ENCODE measurements at places on chromosomes 5 and 9.

DNA sequence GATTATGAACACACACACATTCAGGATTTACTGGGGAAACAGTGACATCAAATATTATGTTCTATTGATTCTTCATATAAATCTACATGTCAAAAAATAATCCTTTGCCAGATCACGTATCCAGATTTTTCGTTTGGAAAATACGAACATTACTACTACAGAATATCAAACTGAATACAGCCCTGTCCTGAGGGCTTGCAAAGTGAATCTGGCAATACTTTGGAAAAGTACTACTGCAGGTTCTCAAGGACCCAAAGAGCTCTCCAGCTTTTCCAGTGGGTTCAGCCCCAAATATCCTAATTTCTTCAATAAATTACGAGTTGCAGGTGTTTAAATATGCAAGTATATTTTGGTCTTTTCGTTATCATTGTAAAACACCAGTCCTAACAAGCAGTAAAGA lies 411 bp upstream of the NDUFS4 start:
- DNase-seq = no peak

DNA sequence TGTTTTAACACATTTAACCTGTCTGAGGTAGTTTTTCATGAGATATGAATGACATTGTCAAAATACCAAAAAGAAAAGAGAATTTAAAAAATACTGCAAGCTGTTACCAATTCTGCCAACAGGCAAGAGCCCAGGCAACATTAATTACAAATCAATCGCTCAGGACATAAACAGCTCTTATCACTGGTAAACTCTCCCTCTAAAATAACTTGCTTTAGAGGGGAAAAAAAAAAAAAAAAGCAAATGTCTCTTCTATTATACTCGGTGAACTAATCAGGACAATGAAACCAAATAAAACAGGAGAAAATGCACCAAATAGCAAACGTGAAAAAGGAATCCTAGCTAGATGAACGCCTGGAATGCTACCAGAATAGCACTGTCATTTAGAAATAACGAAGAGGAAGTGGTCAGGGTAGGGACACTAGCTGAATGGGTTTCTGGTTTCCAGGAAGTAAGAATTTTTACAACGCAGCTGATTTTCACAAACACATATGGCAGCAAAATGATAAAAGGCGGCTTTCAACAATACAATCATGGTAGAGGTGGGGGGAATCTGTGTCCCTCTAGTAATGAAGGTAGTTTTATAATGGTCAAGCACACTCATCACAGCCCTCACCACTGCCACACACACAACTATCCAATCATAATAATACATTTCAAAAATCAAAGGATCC lies 94.9 kb downstream of the DENND1A start:
- DNase-seq = peak; percentile 27

- no peak for DNase-seq
Measured at GRCh38 chr5:936149-937144, 43.8 kb downstream of the TRIP13 start.

DNA sequence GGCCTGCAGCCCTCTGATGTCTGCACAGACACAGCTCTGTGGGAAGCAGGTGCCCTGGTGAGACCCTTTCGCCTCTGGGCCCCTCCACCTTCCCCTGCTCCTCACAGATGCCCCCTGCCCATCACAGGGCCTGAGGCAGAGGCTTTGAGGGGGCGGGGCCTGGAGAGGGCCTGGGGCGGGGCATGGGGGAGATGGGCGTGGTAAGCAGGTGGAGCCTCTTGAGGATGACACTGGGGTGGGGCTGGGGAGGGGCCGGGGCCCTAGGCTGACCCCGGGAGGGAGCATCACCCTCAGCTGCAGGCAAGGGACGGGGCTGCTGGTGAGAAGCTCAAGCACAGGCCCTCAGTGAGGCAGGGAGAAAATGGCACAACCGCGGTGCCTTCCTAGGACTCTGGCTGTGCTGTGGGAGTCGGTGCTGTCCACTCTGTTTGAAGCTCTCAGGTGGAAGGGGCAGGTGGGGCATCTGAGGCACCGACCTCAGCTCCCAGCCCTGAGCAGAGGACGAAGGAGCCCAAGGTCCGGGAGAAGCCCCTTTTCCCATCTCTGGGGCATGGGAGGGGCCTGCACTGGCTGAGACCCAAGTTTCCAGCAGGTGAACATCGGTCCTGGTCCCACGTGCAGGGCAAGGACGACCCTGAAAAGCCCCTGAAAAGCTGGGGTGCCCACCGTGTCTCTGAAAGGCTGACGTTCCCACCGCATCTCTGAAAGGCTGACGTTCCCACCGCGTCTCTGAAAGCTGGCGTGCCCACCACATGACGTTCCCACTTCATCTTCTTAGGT lies 17.5 kb upstream of the SLC9A3 start:
- no peak for DNase-seq

- no peak for DNase-seq
Measured at GRCh38 chr9:21155501-21155900, 11.0 kb downstream of the IFNA21 start.

DNA sequence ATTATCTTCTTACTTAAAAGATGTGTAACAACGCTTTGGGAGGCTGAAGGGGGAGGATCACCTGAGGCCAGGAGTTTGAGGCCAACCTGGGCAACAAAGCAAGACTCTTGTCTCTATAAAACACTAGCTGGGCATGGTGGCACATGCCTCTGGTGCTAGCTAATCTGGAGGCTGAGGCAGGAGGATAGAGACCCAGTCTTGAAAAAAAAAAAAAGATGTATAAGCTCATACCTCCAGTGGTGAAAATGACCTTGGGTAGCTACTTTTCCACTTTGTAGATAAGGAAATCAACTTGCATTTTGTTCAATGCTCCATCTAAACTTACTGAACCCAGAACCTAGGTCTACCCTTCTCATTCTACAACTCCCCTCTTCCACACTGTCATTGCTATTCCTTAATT lies 16.6 kb downstream of the ARRDC3 start:
- no peak for DNase-seq

DNA sequence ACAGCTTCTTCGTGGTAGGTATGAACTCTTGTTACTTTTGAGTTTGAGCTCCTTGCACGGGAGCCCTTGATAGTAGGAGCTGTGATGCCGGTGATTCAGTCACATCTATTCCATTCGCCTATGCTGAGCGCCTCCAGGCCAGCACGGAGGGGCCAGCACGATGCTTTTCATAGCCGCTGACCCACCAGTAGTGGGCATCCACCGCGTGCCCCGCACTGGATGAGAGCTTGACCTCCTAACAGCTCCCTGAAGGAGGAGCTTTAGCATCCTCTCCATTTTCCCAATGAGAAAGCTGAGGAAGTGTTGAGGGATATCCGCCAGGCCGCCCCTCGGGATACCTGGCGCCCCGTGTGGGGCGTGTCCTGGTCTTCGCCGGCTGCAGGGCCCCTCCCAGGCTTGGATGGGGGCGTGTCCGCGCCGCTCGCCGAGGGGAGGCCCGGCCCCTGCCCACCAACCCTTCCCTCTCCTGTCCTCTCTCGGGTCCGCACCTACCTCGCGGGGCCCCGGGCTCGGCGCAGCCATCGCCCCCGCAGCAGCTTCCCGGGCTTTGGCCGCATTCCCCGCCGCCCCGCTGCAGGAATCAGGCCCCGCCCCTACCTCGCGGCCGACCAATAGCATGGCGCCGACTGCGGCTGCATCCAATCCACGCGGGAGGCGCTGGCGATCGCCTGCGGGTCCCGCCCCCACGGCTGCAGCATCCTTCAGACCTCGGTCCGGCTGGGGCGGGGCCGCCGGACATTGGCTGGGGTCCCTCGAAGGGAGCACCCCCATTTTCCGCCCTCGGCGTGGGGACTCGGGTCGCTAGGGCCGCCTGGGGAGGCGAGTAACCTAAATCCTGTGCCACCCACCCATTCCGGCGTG lies at the start of gene PIP5KL1:
PIP5KL1 (minus strand) TSS at position 547 of the 861 bp plus-strand sequence; CDS start at position 522, 25 bp downstream.
- peak; percentile 85 for DNase-seq

DNA sequence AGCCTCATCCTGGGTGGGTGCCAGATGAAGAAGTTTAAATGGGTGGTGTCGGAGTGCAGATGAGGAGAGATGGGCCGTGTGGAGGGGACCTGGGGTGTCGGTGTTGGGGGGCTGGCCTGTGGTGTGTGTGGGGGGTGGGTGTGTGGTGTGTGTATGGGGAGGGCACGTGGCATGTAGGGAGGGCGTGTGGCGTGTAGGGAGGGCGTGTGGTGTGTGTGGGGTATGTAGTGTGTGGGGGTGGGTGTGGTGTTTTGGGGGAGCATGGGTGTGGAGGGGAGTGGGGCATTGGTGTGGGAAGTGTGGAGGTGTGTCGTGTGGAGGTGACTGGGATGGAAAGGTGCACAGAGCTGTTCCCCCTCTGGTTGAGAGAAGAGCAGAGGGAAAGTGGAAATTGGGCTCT lies 34.5 kb downstream of the SLC46A2 start:
- DNase-seq = no peak

- DNase-seq = no peak
Measured at GRCh38 chr5:147731431-147732290, 50.9 kb downstream of the JAKMIP2 start.

- no peak for DNase-seq
Measured at GRCh38 chr9:13377171-13377925, 97.9 kb upstream of the MPDZ start.

DNA sequence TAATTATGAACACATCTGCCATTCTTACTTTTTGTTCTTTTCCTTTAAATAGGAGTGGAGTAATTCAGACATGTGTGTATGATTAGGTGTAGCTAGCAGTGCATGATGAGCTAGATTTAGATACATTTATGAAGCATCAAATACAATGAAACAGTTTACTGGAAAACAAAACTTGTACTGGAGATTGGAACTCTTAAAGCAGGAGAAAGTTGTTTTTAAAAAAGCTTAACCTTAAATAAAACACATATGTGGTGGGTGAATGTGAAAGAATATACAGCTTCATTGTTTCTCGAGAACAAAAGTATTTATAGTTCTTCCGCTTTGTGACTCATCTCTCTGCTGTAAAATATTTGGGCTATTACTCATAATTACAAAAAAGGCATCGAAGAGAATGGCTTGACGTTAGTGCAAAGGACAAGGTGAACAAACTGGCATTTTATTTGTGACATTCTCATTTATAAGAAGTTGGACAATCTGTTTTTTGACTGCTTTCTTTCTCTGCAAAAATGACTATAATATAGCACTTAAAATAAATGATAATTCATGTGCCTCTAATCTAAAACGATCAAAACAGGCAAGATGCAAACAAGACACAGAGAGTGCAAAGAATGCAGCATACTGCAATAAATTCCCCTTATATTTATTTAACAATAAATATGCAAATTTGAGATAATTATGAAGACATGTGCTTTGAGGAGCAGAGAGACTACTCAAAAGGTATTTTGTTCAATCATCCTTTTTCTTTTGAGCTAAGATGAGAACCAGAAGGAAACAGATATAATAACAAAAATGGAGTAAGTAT lies 478.8 kb downstream of the CETN3 start:
- DNase-seq = no peak

DNA sequence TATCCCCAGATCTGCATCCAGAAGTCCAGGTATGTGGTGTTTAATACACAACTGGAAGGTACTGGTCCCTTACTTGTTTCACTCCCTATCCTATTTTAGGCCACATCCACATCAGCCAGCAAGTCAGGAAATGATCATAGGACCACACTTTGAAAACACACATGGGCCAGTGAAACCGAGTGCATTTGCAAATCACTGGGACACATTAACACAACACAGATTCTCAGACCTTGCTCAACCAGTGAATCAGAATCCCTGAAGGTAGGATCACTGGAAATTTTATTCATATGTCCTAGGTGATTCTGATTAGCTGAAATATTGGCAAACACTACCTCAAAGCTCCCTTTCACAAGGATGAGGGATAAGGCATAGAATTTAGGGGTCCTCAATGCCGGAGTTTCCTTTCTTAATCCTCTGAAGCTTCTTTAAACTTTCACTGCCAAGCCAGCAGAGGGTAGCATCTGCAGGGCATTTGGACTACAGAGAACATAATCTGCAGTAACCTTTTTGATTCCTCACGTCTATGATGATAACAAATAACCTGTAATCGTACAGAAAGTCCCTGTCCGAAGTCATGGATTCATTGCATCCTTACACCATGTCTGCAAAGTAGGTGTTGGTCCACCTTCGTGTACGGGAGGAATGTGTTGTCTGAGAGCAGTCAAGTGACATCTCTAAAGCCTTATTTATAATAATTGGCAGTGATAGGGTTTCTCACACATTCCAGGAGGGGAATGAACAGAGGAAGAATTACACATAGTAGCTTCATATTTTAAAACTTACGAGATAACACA lies 11.0 kb upstream of the ABLIM3 start:
- no peak for DNase-seq

DNA sequence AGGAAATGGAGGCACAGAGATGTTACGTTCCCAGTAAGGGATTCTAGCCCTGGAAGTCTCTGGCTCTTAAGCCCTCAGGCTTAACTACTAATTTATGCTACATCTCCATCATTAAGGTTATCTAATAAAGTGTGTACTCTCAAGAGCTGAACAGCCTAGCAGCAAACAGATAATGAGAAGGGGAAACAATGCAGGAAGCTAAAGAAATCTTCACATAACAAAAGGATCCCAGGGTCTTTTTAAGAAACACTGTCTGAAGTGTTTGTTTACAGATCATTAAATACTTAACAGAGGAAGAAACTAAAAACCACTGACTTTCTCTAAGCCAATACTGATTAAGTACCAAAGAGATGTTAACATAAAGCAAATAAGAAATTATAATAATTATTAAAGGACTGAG lies 129.0 kb downstream of the PAPPA start:
- DNase-seq = no peak

- DNase-seq = no peak
Measured at GRCh38 chr9:69502671-69503301, 169.4 kb downstream of the APBA1 start.

GRCh38 chr9:109244179-109245132 lies 76.4 kb downstream of the EPB41L4B start:
- DNase-seq = peak; percentile 58

DNA sequence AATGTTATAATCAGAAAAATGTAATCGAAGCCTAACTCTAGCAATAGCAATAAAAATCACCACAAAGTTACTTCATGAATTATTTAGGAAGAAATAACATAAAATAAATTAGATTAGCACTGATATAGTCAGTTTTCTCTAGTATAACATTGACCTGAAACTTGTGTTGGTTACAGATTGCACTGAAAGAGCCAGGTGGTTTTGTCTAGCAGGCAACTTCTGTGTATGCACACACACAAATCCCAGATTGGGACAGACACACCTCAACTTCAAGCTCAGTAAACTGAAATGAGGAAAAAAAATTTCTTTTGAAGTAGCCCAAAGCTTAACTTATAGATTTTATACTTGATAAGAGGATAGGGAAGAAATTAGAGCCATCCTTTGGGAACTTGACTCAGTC lies 129.3 kb downstream of the EFNA5 start:
- no peak for DNase-seq

DNA sequence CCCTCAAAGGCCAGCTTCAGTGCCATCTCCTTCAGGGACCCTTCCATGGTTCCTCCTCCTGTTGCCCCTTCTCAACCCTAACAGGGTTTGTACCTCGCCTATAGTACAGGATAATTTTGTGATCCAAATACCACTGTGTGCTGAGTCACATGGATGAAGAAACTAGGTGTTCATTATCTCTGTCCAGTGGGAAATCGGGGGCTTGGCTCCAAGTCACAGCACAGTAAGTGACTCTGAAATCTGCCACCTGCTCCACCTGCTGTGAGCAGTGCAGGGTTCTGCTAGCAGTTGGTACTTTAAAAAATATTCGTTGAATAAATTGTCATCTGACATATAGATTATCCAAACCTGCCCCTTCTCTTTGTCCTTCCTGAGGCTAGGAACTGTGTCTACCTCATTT lies 123.2 kb upstream of the OTULINL start:
- DNase-seq = no peak

All from left lung (tissue), 14 donors.